ENCODE measurements at places on chromosomes 6 and 20. TPM values are rescaled to one million over a fixed set of nuclear protein-coding genes. Genes with fewer than 3 reads are reported as not detected.

DNA sequence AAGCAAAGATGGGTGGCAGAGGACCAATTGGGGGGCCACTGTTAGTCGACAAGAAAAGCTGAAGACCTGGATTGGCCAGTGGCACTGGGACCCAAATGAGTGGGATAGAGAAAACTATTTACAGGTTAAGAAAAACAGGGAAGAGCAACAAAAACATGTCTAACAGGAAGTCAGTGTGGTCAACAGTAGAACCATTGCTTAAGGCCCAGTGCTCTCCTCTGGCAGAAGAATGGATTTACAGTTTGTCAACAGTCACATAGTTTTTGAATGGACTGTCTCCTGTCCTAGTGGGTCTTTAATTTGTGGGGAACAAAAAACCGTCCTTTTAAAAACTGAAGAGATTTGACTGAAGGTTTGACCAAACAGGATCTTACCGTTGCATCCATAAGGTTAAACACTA, 12.1 kb upstream of the WTAP start:
- DNase-seq, result no peak

DNA sequence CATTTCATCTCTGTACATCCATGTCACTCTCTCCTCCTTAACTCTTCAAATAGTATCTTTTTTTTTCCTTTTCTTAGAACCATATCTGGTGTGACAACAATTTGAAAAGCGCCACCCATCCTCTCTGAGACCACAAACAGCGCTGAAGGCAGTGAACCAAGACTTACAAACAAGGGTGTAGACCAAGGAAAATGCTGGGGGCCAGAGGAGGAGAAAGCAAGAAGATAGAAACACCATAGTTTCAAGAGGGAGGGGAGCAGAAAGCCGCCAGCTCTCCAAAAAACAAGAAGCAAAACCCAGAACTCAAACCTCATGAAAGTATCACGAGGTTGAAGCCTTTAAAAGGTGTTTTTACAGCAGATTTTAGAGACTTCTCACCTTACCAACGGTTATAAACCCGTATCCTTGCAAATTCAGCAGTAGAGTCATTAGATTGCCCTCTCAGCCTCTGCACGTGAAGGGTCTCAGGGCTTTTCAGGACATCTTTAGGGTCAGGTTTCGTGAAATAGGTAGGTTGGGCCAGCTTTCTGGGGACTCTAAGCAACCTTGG, 13.3 kb upstream of the RIPOR2 start:
- DNase-seq, result peak; percentile 43

HTR1E gene
- not detected for total RNA-seq

- no peak for DNase-seq
Measured at GRCh38 chr6:116579143-116579542, 7.8 kb downstream of the RWDD1 start.

DNA sequence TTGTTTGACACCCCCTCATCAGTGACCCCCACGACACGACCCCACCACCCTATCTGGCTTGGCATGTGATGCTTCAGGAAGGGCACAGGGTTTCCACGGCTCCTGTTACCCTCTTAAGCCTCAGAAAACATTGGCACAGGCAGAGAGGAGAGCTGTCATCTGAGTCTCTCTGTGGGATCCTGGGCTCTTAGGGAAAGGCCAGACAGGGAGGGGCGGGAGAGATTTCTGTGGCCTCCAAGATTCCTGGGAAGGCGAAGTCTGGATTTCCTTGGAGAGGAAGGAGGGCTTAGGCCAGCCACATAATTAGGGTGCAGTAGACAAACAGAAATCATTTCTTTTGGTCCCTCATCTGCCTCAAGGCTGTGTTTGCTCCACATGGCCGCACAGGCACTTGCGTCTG, 191.6 kb upstream of the SNX9 start:
- DNase-seq, result no peak

- DNase-seq, result no peak
Measured at GRCh38 chr20:33653218-33653899, 8.8 kb upstream of the C20orf144 start.

LGSN gene
- total RNA-seq, result not detected

GRCh38 chr6:149433881-149434280, 33.8 kb downstream of the SUMO4 start:
- no peak for DNase-seq

GRCh38 chr6:146194434-146194833, 165.6 kb downstream of the GRM1 start:
- DNase-seq, result no peak

ZNF76 gene
- 24.3 TPM for total RNA-seq

CSE1L gene
- 141 TPM for total RNA-seq

GABRR1 gene
- not detected for total RNA-seq

LY6G6F gene
- total RNA-seq, result not detected

- no peak for DNase-seq
Measured at GRCh38 chr6:108114841-108115597, 40.5 kb upstream of the OSTM1 start.

GRM1 gene
- total RNA-seq, result not detected

CD40 gene
- 29.2 TPM for total RNA-seq
